ENCODE measurements at places on chromosomes 16 and 17.

GRCh38 chr16:78176435-78176834 is 77.0 kb downstream of the WWOX start:
- DNase-seq: no peak

DNA sequence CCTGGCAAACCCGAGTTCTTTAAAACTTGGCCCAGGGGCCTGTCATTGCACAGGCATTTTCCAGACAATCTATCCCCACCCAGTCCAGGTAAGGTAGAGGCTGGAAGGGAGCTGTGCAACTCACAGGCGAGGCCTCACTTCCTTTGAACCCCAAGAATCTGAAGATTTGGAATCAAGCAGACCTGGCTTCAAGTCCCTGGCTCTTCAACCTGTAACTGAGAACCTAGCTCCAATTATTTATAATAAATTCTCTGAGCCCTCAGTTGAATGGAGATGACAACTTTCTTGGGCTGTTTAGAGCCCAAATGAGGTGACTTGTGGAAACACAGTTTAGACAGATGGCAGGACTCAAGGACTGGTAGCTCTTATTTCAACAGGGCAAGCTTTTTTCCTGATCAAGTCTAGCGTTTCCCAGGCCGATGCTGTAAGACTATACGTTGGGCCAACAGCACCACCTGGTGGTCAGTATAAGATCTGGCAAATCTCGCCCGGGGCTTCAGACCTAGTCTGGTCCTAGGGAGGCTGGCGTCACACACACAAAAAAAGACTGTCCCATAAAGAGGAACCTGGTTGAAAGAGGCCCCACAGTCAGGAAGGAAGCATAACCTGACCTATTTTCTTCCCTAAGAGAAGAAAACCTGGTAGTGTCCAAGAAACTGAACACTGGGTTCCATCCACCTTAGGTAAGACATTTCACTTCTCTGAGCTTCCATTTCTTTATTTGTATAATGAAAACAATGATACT is 117.9 kb downstream of the C17orf67 start:
- peak; percentile 61 for DNase-seq

DNA sequence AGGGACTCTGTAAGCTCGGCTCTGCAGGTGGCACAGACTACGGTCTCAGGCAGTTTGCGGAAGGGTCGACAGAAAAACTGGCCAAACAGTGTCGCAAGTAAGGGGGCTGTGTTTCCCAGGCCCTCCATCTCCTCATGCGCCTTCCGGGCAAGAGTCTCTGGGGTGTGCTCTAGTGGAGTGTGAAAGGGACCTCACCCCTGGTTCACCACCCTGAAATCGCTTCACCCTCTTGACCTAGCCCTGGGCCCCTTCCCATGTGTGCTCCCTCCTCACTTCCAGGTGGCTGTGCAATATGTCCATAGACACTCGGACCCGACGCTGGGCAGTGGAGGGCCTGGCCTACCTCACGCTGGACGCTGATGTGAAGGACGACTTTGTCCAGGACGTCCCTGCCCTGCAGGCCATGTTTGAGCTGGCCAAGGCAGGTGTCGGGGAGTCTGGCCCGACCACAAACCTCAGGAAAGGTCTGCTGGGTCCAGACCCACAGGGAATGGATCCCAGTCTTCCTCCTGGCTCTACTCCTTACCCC is 22.3 kb downstream of the UNC45B start:
- DNase-seq: no peak

DNA sequence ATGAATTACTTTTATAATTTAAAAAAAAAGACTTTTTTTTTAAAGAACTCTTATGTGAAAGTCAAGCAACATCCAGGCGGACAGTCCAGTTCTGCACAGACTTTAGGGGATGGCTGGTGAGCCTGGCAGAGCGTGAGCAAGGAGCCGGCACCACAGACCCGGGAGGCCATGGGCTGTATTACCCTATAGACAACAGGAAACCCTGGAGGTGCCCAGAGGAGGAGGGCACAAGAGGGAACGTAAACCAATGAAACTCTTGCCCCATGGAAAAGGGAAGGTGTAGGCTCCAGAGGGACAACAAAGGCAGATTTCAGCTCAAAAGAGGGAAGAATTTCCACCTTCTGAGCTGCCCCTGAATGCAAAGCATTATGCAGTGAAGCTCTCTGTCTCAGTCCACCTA is 25.5 kb upstream of the RPH3AL start:
- no peak for DNase-seq

- DNase-seq: no peak
These were observed 1.2 kb downstream of the CYBC1 start for GRCh38 chr17:82449131-82449882.

- DNase-seq: peak; percentile 40
These were observed 108.9 kb downstream of the MAP2K6 start for GRCh38 chr17:69523244-69523861.

- no peak for DNase-seq
These were observed 8.8 kb downstream of the C17orf113 start for GRCh38 chr17:42041619-42042018.

DNA sequence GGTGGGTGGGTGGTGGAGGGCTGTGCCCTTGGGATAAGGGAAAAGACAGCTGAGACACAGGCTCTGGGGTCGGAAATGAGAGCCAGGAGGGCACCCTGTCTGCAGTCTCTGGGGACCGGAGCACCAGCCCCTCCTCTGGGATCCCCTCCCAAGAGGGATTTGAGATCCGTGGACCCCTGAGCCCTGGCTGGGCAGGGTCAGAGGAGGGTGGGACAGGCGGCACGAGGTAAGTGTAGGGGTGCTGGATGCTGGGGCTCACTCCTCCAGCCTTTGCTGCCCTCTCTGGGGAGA is 425 bp downstream of the SGSH start:
- no peak for DNase-seq

DNA sequence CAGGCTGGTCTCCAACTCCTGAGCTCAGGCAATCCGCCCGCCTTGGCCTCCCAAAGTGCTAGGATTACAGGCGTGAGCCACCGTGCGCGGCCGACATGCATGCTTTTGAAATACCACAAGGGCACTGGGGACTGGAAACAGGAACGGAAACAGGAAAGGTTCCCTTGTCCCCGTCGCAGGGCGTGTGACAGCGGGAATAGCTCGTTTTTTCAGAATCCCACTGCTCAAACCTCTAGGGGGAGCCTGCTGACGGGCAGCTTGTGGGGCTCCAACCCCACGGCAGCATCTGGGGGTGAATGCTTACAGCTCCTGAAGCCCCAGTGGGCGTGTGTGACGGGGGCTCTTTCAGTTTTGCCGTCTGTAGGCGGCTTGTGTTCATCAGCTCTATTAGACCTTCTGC is 18.8 kb upstream of the ASGR2 start:
- no peak for DNase-seq

DNA sequence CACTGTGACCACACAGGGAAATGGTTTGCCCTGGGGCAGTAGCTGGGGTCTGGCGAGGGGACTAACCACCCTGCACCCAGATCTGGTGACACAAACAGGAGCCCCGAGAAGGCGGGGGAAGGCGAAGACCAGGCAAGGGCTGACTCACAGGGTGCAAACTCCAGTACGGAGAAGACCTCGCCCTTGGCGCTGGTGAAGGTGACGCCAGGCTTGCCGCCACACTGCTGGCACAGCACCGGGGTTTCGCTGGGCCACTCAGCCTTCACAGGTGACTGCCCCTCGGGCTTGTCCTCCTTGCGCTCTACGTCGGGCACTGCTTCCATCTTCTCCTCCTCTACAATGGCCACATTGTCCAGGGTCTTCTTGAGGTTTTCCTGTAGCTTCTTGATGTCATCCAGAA is 11.6 kb downstream of the SPHK1 start:
- DNase-seq: no peak

- DNase-seq: peak; percentile 48
These were observed 51.8 kb downstream of the BEAN1 start for GRCh38 chr16:66478733-66479511.

DNA sequence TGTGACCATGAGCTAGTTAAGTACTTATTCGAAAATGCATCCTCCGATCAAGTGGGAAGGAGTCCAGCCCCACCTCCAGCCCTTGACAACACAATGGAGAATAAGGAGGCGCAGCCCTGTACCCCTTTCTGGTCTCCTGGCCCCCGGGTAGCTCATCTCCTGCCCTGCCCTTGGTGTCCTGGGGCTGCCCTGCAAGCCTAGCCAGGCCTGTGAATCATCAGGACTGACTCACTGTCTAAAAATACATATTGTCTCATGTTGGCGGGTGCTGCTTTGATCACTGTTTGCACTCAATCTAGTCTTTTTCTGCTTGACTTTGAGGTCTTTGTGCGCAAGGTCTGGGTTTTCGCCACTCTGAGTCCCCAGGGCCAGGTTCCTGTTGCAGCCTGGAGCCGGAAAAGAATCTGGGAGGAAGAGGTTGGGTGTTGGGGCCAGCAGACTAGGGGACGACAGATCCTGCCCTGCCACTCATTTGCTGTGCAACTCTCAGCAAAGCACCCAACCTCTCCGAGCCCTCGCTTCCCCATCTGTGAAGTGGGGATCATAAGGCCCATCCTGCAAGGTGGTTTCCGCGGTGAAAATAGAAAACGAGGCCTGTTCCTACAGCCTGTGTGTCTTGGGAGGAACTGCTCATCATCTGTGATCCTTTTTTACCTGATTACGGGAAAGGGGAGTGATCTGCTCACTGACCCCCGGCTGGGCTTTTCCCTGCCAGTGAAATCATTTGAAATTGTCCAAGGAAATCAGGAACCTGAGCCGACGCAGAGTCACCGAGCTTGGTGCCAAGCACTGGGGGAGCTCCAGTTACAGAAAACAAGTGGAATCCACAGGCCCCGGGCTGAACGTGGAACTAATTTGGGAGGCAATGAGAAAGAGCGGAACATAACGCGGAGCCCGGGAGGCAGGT is 230.4 kb downstream of the PARN start:
- peak; percentile 83 for DNase-seq

DNA sequence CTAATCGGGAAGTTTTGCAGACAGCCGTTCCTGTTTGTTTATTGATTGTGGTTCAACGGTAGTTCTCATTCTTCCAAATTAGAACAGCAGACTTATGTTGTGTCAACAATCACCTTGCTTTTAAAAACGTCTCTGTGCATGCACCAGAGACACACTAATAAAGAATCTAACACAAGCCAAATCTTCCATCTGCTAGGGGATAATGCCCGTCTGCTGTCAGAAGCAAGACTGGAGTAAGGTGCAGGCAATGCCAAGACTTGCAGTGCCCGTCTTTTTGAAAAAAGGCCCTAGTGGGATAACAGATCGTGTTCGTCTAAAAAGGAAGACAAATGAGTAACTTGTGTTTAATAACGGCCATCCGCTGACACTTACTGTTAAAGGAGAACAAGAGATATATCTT is 158.4 kb downstream of the KCNJ2 start:
- no peak for DNase-seq

- DNase-seq: no peak
These were observed 25.1 kb upstream of the CCNF start for GRCh38 chr16:2404099-2404498.

DNA sequence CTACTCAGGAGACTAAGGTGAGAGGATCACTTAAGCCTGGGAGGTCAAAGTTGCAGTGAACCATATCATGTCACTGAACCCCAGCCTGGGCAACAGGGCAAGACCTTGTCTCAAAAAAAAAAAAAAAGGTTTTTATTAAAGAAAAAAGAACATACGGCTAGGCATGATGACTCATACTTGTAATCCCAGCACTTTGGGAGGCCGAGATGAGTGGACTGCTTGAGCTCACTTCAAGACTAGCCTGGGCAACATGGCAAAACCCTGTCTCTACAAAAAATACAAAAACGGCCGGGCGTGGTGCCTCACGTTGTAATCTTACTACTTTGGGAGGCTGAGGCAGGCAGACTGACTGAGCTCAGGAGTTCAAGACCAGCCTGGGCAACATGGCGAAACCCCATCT is 38.4 kb downstream of the RANBP10 start:
- peak; percentile 80 for DNase-seq

- DNase-seq: peak; percentile 51
These were observed 2.1 kb downstream of the CFAP20 start for GRCh38 chr16:58127033-58127556.

GRCh38 chr16:22417019-22417418 is 42.6 kb upstream of the CDR2 start:
- no peak for DNase-seq

GRCh38 chr16:8832717-8833105 is 35.1 kb downstream of the PMM2 start:
- no peak for DNase-seq

DNA sequence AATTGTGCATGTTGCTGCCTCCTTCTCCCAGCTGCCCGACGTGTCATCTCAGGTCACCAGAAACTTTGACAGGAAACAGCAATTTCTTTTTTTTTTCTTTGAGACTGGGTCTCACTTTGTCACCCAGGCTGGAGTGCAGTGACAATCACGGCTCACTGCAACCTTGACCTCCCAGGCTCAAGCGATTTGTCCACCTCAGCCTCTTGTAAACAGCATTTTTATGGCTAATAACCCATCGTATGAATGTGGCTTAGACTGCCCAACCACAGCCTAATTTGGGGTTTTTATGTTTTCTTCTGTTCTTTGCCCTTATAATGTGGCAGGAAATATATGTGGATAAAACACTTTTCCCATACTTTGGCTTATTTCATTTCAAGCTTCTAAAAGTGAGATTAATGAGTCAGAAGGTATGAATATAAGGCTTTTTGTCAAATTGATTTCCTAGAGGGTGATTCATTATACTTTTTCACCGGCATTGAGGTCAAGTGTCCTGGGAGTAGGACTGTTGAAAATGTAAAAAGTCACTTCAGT is 31.0 kb upstream of the SLC5A10 start:
- peak; percentile 58 for DNase-seq

DNA sequence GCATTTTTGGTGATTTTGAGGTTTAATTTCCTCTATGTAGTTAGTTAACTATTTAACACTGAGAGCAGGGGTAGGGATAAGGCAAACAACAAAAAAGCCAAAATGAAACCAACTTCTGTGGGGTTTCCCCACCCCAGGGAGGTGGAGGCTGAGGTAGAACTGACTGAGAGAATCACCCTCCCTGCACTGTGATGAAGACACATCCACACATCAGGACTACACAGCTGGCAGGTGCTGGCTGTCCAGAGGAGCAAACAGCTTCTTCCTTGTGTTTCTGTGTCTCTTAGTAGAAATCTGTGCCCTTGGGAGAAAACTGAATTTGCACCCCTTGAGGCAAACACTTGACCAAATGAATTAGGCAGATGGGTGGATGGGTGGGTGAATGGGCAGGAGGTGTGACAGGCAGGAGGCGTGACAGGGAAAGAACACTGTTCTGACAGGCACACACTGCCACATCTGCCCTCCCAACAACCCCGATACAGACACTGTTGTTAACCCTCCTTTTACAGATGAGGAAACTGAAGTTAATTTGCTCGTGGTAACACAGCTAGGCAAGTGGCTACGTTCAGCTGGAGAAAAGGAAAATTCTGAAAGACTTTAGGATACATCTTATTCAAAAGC is 62.9 kb upstream of the AMZ2 start:
- DNase-seq: no peak

- DNase-seq: no peak
These were observed 26.6 kb downstream of the GSE1 start for GRCh38 chr16:85639529-85640253.
